ENCODE measurements at places on chromosomes 5 and 9.

DNA sequence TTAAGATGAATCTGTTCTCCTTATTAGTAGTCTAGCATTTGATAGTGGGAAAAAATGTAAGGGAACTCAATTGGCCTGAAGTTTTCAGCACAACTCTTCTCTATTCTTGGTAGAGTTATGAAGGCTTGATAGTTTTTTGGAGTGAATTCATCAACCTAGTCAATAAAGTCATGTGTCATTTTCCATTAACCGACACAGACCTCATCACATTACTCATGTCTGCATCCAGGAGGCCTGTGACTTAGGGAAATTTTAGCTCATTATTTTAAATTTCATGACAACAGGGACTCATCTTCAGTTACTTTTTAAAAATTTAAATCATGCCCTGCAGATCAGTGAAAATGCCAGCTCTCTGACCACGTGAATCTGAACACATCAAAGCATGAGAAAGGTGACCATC, 63.3 kb downstream of the ADAMTS16 start:
- DNase-seq: no peak

DNA sequence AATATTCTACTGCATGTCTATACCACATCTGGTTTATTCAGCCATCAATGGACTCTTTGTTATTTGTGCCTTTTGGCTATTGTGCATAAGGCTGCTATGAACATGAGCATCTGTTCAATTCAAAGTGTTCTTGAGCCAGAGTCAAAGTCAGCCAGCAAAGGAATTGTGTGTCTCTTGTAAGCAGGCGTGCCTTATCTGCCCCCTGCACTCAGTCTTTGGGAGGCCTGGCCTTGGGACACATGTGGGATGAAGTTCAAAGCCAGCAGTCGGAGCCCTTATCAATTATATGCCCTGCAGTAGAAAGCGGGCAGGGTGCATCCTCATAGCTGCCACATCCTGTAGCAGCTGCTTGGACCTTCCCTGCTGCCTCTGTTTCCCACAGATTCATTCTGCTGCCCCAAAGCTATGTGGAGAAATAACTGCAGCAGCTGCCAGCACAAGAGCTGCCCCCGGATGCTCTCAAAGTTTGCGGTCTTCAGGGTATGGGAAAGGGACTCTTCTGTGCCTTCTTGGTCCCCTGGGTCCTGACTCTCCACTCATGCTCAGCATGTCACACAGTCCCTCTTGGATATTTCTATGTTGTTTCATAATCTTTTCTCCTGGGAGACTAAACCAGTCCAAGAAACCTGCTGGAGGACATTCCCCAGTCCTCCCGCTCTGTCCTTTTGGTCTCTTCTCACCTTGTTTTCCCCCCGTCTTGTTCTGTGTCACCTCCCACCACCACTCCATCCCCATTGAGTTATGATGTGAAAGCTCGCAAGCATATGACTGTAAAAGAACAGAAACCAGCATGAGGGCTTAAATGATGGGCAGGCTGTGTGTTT, 35.9 kb downstream of the STOM start:
- DNase-seq: no peak

GRCh38 chr5:78486218-78486617, 125.8 kb downstream of the SCAMP1 start:
- no peak for DNase-seq

DNA sequence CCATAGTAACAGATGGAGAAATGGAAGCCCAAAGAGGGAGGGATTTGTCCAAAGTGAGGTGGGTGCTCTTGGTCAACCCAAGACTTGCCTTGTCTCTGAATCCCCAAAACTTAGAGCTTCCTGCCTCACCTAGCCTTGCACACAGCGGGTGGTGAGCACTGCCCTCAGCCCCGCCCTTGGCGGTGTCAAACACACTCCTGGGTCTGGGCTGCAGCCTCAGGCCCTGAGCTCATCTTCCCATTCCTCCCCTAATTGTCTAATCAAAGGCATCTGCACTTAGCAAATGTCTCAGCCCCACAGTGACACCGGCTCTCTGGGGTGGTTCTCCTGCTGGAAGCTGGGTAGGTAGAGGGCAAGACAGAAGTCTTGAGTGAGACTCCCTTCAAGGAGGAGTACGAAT, 20.9 kb downstream of the FABP6 start:
- DNase-seq: no peak

Data from uterus (tissue), 4 donors.